ENCODE measurements at places on chromosomes 4 and X.

DNA sequence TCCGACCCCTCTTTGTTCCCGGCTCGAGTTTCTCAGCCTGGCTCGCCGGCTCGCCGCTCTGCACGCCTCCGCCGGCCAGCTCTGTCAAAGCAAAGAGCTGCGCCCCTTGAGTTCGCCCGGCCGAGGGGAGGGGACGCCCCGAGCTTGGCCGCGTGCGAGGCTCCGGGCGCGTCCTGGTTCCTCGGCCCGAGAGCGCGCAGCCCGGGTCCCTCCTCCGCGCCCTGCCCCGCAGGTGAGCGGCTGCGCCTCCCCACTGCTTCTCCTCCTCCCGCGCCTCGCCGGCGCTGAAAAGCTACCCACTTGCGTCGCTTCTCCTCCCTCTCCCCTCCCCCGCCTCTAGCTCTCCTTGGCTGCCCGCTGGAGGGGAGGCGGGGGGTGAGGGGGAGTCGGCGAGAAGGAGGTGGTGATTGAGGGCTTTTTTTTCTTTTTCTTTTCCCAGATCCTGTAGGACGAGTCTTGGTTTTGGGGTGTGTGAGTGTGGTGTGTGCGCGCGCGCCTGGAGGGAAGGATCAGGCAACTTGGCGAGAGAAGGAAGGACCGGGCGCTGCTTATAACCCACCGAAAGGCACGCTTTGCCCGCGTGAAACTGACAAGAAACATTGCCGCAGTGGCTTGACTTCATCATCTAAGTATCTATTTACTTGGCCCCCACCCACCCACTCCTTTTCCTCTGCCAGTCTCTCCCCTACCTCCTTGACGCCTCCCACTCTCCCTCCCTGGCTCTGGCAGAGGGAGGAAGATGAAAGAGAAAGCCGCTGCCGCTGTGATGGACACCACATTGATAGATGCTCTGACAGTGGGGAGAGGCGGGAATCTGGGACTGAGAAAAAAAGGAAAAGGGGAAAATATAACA lies at the start of gene LEF1:
Gene LEF1, minus strand, starts transcription at position 262 of the 853 bp plus-strand sequence. CDS start 1,165 bp downstream, outside the sequence.
- DNase-seq = no peak

GRCh38 chrX:68685685-68686084 lies 38.2 kb downstream of the STARD8 start:
- no peak for DNase-seq

DNA sequence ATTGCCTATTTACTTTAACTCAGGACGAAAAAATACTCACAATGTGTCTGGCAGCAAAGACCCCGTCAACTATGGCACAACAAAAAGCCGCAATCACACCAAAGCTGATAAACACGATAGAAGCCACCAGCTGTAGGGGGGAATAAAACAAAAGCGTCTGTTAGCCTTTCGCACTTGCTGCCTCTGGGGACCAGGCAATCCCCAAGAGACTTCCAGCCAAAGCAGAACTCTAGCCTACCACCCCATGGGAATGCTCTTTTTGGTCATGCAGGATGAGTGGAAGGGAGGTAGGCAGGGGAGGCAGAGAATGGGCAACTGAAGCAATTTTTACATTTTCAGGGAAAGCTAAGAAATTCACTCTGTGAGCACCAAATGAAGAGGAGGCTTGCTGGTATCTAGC lies 20.1 kb downstream of the TMEM255A start:
- no peak for DNase-seq

DNA sequence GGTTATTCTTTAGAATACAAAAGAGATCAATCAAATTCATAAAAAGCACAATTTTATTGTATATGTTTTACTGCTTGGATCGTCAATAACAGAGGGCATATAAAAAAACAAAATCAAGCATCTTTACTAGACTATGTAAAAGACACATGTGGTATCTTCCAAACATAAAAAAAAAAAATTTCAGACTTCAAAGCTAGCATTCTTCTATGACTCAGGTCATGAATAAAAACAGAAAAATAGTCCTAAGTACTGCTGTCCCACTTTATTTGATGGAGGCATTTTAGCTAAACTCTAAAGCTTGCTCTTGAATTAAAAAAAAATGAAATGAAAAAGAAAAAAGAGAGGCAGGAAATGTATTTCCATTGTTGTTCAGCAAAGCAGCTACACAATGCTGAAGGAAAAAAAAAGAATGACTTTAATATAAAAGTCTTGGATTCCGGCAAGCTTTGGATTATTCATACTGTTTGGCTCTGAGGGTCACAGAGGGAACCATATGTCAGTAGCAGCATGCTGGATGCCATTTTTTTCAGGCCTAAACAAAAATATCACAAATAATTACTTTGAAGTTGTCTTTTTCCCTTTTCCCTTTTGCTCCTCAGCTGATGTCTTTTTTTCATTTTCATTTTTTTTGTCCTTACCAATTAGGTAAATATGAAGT lies 249.1 kb upstream of the DIAPH2 start:
- DNase-seq = no peak

GRCh38 chrX:111465669-111466068 lies 45.8 kb upstream of the SERTM2 start:
- no peak for DNase-seq

- no peak for DNase-seq
These were observed 406.1 kb downstream of the GPM6A start for GRCh38 chr4:175405961-175406360.

DNA sequence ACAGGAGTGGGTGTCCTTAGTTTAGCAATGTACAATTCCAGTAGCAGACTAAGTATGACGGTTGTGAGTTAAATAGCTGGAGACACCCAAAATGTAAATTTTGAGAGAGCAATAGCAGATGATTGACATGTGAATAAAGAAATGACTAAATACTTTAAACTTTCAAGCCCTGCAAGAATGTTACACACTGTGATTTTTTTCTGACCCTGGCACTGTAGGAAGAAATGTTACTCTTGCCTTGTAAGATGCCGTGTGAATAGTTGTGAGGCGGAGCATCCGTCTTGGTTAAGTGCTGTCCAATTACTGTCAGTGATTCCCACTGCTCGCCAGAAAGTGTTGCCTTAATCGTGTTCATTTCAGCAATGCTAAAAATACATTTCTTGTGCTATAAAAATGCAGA lies 1248.1 kb downstream of the RAPGEF2 start:
- DNase-seq = no peak

DNA sequence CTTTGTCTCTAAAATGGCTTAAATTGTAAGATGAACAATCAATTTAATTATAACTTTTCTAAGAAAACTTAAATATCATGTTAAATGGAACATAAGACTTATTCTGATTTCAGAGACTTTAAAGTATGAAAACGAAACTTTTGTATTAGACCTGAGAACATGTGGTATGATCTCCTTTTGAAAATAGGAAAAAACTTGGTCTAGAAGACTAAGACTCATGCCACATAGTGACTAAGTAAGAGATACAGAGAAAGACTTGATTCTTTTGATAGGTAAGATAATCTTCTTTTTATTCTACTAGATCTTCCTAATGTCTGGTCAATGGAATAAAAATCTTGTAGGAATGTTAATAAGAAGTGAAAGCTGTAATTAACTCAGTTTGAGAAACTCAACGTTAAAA lies 326.3 kb upstream of the GRIA3 start:
- no peak for DNase-seq

DNA sequence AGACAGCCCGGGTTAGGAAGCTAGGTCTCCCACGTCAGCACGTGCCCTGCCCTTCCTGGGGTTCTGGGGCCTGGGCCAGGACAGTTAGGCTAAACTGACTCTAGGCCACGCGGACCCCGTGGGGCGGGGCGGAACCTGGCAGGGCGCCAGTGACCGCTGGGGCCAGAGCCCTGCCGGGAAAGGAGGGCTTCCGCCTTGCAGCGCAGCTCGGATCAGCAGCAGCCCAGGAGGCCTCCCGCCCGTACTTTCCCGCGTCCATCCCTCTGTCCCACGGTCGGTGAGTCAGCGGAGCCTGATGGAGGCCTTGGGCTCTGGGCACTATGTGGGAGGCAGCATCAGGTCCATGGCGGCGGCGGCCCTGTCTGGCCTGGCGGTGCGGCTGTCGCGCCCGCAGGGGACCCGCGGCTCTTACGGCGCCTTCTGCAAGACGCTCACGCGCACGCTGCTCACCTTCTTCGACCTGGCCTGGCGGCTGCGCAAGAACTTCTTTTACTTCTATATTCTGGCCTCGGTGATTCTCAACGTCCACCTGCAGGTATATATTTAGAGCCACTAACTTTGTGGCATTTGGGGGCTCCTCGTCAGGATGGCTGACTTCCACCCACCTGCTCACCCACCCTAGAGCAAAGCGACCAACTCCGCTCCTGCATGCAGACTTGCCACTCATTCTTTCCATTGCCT lies at the start of gene SMIM10:
Gene SMIM10, plus strand, starts transcription at position 191 of the 681 bp plus-strand sequence. Its CDS starts 105 bp downstream, at position 296.
- DNase-seq = no peak

GRCh38 chrX:500481-501010 lies 113.8 kb upstream of the PPP2R3B start:
- no peak for DNase-seq

GRCh38 chr4:51831133-51831532 lies 11.8 kb upstream of the DCUN1D4 start:
- no peak for DNase-seq

- DNase-seq = no peak
These were observed 130.2 kb downstream of the AMELX start for GRCh38 chrX:11423362-11423818.

DNA sequence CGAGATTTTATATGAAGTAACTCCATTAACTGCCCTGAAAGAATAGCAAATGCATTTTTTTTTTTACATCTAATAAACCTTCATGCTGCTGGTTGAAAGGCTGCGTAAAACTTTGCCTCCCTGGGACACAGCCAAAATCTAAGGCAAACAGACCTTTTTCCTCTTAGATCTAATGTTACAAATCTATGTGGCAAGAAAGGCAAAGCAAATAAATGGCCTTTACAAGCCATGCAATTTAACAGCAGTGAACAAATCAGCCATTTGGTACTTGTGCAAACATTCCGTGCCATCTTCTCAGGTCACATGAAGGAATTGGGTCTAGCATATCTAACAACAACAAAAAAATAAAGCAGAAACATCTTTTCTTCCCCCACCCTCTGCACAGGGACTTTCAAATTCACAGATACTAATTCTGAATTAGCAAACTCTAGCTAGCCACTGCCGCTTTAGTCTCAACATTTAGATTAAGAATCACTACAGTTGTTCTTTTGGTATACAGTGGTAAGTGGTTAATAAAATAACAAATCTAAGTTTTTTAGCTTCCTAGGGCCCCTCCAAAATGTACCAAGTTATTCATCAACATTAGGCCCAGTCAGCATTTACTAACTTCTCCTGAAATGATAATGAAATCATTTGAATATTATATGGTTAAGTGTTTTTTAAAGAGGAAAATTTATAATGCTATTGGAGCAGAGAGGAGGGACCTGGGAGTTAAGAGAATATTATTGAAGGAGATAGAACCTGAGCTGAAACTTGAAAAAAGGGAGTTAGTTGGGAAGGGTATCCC lies 593.8 kb downstream of the SMARCA1 start:
- peak; percentile 18 for DNase-seq

- no peak for DNase-seq
These were observed 24.8 kb upstream of the CYBB start for GRCh38 chrX:37755025-37755424.

DNA sequence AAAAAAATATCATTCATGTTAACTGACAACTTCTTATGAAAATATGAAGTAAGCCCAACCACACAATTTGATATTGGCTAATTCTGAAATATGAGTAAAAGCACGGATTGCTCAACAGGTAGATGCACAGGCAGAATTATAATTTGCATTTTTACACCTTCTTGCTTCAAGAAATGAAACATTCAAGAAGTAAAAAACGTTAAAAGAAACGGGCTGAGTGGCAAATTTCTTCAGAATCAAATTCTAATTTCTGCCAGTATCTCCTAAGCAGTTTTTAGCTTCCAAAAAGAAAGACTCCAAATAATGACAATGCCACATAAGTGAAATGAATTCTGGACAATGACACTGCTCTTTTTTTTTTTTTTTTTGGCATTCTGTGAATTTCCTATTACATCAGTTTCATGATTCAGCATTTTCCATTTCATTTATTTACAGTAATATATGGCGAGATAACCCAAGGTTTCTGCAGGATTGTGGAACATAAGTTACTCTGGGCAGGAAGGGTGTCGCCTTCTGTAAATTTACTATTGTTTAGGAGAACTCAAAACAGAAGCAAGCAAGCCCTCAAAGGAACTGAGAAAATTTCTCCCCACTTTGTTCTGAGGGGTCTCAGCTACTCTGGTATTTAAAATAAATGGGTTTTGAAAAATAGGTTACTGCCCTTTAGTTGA lies 1.4 kb downstream of the SEL1L3 start:
- no peak for DNase-seq

DNA sequence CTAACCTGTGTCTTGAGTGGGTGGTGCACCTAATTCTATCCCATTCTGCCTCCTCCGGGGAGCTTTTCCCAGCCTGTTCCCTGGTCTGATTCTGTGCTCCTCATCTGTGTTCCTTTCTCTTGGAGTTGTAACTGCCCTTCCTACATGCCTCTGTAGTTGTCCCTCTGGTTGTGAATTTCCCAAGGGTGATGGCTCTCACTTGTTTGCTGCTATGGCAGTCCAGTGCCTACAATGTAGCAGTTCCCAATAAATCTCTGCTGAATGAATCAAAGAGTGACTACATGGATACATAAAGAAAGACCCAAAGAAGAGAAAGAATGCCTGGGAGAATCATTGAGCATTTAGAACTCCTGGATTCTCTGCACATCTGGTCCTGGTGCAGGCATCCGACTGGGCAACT lies 141.6 kb downstream of the HS3ST1 start:
- DNase-seq = no peak

DNA sequence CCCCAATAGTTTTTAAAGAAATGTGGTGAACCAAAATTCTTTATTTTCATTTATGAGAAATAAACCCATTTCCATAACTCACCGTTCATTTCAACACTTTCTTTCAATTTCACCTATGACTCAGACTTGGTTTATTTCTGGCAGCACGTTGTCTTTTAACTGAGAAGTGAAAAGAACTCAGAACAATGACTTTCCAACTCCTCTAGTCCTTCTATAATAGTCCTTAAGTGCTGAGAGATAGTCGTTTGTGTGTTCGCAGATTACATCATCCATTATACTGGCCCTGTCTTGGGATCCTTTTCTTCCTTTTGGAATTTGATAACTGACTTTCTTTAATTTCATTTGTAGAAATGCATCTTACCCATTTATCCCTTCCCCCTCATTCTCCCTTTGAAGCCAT lies 113.6 kb downstream of the GLUD2 start:
- DNase-seq = no peak

- peak; percentile 72 for DNase-seq
These were observed at the start of gene GALNT7 for GRCh38 chr4:173168396-173169177. Gene GALNT7, plus strand, starts transcription at chr4:173168811. Its CDS starts 25 bp downstream, at chr4:173168836.

GRCh38 chrX:40079572-40079971 lies 18.2 kb downstream of the BCOR start:
- DNase-seq = no peak

DNA sequence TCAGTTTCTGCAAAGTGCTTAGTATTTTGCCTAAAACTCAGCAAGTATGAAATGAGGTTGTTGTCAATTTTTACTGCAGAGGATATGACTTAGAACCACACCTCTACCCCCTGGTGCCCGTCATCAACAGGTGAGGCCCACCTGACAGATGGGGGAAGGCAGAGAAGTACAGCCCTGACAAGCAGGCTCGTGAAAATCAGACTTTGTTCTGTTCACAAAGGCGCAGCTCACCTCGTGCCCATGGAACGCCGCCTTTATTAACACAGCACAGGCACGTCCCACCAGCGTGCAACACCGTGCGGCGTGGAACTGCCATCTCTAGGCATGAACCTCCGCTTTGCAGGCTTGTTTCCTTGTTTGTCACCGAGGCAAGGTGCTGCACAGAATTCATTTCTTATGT lies 13.3 kb downstream of the CYP4V2 start:
- DNase-seq = no peak
